ENCODE measurements at places on chromosomes 11 and 22.

- peak; percentile 68 for DNase-seq
Measured at GRCh38 chr11:11979488-11980117, 28.8 kb downstream of the DKK3 start.

GRCh38 chr11:71075871-71076420, 176.4 kb downstream of the SHANK2 start:
- DNase-seq, result no peak

GRCh38 chr11:131582021-131582525, 211.7 kb downstream of the NTM start:
- no peak for DNase-seq

- DNase-seq, result no peak
Measured at GRCh38 chr11:130049328-130049771, 20.3 kb upstream of the APLP2 start.

GRCh38 chr11:74204701-74205100, 33.6 kb downstream of the PPME1 start:
- no peak for DNase-seq
